ENCODE measurements at places on chromosomes 1 and 21.

DNA sequence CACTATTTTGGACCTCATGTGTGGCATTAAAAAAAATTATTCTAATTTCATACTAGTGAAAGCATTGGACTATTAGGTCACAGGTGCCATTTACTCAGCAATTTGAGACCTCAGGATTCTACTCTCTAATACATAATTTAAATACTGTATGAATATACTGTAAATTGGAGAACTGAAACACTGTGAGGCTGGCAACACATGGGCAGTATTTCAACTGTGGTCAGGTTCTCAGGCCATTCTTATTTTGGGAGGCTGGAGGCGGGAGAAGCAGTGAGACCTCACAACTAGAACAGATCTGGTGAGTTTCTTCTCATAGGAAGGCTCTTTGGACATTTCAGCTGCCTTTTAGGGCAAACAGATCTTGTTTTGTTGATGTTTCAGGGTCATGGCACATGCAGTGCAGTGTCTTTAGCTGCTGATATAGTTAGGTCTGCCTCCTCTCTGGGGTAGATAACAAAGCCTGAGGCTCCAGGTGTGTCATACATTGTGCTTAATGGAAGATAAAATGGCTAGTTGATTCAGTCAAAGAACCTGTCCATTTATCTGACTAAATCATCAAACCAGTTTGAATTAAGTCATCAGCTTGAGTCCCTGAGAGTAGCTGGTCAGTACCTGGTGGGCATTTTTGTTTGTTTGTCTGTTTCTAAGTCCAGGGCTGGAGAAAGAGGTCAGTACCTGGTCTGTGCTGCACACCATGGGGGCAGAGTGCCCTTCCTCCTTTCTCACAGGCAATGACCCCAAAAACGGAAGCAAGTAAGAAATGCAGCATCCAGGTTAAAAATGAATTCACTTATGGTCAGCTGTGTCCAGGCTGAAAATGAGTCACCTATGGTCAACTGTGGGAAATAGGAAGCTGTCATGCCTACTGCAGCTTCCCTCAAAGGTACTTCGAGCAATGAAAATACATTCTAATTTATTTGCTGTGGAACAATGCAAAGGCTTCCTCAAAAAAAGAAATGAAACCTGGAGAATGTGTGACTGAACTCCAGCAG lies 216.2 kb downstream of the SDCCAG8 start:
- DNase-seq = no peak

DNA sequence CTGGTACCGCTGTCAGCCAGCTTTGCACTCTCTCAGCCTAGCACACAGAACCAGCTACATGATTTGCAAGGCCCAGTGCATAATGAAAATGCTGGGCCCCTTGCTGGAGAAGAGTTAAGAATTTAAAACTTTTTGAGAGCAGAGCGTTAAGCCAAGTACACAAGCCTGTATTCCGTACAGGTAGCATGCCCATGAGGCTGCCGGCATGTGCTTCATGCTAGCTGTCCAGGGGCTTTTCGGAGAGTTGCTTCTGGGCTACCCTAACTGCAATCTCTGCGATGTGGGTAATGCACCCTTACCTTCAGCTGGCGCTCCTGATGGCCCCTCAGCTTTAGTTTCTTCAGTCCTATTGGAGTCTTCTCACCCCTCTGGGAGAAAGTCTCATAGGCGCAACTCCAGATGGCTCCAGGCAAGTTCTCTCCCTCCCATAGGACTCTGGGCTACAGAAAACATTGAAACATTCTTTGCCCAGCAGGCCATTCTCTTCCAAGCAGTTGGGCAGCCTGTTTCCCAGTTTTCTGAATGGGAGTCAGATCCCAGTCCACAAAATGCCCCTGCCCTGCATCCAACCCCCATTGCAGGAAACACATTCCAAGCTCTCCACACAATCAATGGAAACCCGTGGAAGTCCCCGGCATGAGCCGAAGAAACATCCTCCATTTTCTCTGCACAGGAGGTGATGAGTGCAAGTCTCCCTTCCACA lies 5.7 kb upstream of the AKT3 start:
- DNase-seq = no peak

DNA sequence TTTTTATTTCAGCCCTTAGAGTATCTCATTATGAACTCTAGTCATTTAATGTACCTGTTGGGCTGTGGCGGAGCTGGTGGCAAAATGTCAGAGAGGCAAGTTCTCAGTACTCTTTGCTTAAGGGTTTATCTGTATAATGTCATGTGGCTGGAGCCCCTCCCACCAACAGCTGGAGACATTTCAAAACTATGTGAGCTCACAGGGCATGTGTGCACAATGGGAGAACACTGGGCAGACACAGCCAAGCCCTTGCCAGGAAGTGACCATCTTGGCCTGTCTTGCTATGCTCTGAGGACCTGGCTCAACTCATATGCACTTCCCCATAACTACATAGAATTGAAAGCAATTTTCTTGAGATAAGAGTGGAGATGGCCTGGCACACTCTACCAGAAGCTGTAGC lies 296.4 kb downstream of the PTPRU start:
- DNase-seq = no peak

- DNase-seq = no peak
These were observed 17.1 kb upstream of the A3GALT2 start for GRCh38 chr1:33338048-33338439.

DNA sequence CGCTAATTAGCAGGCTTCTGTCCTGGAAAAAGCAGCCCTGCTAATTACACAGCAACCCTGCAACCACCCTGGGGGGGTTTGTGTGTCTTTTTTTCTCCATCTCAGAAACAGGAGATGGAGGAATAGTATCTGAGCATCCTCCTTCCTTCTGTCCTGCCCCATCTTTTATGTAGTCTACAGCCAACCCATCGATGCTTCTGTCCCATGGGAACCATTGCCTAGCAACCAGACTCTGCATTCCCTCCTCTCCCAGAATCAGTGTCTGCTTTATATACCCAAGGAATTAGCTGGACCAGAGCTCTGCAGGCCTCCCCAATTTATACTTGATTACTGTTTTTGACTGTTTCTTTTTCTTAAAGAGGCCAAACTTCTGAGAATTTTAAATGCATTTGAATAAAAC lies 35.1 kb downstream of the LRRC38 start:
- DNase-seq = no peak

- no peak for DNase-seq
These were observed 875.8 kb downstream of the USP25 start for GRCh38 chr21:16605597-16605996.

DNA sequence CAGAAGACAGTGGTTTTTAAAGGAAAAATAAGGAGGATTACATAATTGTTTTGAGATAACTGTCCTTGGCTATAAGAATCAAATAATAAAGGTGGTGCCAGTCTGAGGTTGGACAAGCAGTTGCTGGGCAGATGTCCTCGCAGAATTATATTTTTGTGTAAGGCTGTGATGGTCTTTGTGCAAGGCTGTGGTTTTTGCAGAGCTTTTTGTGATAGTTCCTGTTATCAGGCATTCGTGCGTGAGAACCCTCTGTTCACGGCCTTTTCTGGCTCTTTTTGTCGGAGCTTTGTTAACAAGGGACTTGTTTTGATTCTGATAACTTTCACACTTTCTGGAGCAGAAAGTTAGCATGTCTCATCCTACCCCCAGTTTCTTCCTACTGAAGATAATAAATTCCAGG lies 33.4 kb downstream of the SH3BP5L start:
- no peak for DNase-seq

DNA sequence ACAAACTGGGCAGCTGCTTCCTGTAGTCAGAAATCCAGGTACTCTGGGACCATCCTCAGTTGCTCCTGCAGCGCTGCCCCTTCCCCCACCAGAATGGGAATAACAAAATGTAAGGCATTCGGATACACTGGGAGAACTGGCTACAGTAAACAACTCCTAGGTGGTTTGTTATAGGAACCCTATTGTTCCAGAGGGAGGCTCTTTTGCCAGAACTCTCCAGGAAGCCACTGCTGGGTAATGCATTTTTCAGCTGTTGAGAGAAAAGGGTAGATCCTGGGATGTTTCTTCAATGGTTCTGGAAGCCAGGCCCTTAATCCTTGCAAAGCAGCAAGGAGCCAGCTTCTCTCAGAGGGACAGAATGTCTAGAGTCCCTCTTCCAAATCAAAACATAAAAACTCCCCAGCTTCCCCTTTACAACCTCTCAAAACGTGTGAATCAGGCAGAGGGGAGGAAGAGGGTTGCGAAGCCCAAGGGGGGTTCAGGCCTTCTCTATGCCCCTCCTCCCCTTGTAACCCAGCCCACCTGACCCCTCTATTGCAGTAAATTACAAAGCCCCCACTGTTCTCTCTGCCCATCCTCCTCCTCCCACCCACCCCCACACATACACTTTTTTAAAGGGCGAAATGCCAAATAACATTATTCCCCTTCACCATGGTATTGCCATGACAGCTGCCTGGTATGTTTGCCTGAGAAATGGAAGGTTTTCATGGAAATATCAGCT lies 29.1 kb downstream of the PLPP3 start:
- no peak for DNase-seq

- no peak for DNase-seq
These were observed 676 bp downstream of the MORC3 start for GRCh38 chr21:36320421-36321324.

- DNase-seq = no peak
These were observed 553.6 kb downstream of the NUF2 start for GRCh38 chr1:163875200-163875926.

GRCh38 chr1:151661751-151662150 lies 49.9 kb downstream of the SNX27 start:
- DNase-seq = no peak

DNA sequence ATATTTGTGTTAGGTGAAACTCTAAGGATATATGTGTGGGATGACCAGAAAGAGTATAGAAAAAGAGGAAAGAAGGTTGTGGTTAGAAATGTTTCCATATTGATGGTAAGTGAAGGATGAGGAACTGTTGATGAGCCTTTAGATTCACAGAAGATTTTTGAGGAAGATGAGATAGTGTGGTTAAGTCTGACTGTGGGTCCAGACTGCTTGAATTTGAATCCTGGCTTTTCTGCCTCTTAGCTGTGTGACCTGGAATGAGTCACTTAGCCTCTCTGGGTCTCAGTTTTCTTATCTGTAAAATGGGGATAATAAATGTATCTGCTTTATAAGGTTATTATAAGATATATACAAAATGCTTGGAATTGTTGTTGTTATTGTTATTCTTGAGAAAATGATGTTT lies 27.5 kb downstream of the RGL1 start:
- no peak for DNase-seq

DNA sequence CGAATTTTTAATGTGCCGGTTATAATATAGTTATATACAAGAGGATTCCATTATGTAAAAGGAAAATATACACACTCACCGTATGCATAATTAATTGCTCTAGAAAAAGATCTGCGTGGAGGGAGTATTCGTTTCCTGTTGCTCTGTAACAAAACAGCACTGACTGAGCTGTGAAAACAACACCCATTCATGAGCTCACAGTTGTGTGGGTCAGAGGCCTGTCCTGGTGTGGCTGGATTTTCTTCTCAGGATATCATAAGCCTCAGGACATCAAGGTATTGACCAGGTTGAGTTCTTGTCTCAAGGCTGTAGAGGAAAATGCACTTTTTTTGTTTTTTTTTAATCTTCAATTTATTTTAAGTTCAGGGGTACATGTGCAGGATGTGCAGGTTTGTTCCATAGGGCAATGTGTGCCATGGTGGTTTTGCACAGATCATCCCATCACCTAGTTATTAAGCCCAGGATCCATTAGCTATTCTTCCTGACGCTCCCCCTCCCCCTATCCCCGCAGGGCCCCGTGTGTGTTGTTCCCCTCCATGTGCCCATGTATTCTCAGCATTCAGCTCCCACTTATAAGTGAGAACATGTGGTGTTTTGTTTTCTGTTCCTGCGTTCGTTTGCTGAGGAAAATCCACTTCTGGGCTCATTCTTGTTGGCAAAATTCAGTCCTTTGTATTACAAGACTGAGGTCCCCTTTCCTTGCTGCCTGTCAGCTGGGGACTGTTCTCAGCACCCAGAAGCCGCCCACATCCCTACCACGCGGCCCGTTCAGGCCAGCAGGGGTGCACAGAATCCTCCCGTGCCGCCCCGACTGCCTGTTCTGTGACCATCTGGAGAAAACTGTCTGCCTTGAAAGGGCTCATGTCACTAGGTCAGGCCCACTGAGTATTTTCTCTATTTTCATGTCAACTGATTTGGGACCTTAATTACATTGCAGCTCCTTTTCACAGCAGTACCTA lies 87.4 kb upstream of the ERRFI1 start:
- DNase-seq = no peak

DNA sequence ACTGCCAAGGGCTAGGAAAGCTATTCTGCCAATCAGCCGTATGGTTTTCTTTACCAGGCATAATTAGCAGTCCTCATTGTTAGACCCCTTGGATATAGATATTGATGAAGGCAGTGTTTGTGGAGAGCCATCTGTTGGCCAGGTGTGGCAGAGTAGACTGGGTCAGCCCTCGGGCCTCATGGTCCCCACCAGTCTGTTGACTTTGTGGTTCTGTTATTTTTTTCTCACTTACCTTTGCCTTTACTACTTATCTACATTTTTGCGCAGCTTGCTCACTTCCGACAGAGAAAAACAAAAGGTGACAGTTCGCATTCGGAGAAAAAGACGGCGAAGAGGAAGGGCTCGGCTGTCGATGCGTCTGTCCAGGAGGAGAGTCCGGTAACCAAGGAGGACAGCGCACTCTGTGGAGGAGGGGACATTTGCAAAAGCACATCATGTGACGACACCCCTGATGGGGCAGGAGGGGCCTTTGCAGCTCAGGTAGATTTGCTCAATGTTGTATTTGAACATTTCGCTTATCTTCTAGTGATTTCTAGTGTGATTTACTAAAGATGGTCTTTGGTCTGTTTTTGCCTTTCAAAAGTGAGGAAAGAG lies 2.3 kb downstream of the PCNT start:
- DNase-seq = no peak

GRCh38 chr1:237164406-237165352 lies 122.7 kb downstream of the RYR2 start:
- DNase-seq = no peak

DNA sequence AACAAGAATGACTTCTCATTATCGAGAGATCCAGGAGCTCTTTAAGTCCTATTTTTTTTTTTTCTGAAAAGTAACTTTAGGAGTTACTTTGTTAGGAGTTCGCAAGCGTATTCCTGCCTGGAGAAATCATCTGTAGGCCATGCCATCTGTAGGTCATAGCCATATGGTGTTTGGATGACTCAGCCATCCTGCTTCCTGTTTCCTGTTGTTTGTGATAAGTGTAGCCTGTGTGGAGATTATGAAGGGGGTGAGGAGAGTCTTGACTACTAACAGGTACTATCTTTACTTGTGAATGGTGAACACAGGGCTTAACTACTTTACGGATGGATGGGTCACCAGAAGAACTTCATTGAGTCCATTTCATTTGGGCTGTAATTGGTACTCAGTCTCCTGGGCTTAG lies 327.2 kb downstream of the PTPRU start:
- DNase-seq = no peak

- no peak for DNase-seq
These were observed 484.4 kb upstream of the ZRANB2 start for GRCh38 chr1:71565262-71565661.

- DNase-seq = no peak
These were observed 6.9 kb downstream of the DCST1 start for GRCh38 chr1:155040358-155041093.

GRCh38 chr21:27425172-27425571 lies 458.3 kb upstream of the ADAMTS5 start:
- no peak for DNase-seq

DNA sequence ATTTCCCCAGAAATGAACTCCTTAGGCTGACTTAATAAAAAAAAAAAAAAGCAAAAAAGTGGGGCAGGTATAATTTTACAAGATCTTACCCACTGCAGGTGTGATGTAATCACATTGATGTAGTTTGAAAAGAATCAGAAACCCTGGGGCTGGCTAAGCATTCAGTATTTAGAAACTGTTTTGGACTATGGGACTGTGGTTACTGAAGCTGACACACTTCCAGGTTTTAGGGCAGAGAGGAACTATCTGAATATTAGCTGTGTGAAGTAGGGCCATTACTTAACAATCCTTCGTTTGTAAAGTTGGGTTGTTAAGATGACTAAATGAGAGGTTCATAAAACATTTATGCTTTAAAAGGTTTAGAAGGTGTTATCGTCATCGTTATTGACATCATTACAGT lies 165.3 kb downstream of the FASLG start:
- DNase-seq = no peak

All from stimulated activated CD8-positive, alpha-beta memory T cell treated with anti-CD3 and anti-CD28 coated beads, Interleukin-4, amount 100 ng/mL, for 1 hour (primary cell).